NCI-H69 (cell line): ENCODE measurements at places on chromosomes 6 and 20.

DNA sequence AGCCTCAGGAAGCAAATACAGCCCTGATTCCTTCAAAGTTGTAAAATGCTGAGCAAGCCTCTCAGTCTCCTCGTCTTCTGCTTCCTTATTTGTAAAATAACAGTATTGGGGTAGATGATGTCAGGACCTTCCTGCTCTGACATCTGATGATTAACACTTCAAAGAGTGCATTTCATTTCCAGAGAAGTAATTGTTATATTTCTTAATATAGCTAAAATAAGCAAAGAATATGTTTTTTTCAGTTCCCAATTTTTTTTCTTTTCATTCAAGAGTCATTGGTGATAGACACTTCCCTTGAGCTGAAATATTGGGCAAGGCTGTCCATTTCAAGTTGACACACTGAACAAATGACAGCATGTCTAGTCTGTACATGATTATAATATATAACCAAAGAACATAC, 53.4 kb downstream of the SLX4IP start:
- DNase-seq = no peak

- DNase-seq = no peak
These were observed 117.5 kb upstream of the COL21A1 start for GRCh38 chr6:56364827-56365339.

DNA sequence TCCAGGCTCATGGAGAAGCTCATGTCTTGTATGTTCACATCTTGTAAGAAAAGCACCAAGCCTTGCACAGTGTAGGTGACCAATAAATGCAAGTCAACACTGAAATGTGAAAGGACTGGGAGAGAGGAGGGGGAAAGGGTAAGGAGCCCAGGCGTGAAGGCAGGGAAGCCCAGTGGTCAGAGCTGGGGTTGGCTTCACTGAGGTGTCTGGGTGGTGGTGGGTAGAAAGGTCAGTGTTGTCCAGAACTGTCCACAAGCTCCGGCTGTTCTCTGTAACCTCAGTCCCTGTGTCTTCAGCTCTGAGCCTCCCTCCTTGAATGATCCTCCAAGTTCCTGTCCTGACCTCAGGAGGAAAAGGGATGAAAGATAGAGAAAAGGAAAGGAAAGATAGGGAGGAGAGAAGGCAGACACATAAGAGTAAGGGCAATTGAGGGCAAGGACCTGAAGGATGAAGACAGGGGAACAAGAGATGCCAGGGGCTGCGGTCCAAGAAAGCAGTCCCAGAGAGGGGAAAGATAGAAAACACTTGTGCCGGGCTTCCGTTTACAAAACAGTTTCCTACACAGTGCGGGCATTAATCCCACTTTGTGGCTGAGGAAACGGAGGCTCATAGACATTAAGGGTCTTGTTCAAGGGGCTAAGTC, 2.4 kb upstream of the TNXB start:
- no peak for DNase-seq

- peak; percentile 61 for DNase-seq
These were observed 89.4 kb downstream of the GRM4 start for GRCh38 chr6:34056305-34057108.

GRCh38 chr6:122651031-122651430, 40.8 kb downstream of the PKIB start:
- DNase-seq = no peak

DNA sequence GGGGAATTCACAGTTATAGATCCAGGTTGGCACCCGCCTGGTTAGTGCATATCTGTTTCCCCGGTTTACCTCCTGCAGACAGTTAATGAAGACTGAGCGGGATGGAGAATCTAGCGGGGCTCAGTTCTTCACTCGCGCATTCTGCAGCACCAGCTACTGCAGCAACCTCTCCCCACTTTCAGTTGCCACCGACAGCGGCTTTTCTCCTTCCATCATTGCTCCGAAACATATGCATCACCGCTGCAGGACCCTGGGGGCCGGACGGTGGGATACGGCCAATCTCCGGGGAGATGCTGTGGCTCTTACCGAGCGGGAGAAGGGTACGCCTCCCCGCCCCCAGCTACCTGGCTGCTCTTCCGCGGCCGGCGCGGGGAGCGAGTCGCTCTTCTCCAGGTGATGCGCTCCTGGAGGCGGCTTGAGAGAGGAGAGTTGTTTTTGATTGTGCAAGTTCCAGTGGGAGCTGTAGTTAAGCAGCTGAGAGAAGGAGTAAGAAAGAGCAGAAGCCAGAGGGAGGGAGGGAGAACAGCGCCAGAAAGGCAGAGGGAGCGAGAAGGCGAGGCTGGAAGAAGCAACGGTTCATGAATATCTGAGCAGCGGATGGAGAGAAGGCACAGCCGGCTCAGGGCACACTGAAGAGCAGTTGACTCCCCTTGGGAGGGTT, at the start of gene SGK1:
Gene SGK1, minus strand, starts transcription at position 642 of the 661 bp plus-strand sequence. CDS start 652 bp downstream, outside the sequence.
- peak; percentile 59 for DNase-seq

DNA sequence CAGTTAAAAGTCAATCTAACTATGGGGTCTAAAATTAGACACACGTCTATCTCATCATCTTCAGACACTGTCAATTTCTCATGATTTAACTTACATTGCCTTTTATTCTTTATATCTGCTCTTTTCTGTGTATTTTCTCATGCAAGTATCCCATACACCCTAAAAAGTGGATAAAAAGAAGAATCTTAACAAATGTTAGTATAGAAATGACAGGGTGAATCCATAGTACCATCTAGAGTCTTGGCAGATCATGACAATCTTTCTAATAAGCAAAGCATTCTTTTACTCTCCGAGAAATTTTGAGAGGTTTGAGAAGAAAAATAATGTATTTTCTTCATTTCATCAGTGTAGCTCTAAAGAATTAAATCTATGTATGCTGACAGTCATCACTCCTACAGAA, 382.7 kb downstream of the C6orf118 start:
- no peak for DNase-seq

DNA sequence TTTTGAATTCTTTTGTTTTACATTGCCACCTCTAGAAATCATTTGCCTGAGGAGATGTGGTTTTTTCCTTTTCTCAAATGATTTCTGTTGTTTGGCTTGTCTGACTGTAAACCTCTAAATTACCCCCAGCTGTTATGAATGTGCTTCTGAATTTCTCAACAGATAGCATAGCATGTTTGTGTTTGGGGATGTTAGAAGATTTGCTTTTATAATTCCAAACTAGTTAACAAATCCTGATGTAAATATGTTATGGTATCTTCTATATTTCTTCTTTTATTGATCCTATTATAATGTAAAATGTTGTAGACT, 31.6 kb upstream of the EZR start:
- no peak for DNase-seq

GRCh38 chr6:44960898-44961297, 367.2 kb upstream of the RUNX2 start:
- DNase-seq = no peak

DNA sequence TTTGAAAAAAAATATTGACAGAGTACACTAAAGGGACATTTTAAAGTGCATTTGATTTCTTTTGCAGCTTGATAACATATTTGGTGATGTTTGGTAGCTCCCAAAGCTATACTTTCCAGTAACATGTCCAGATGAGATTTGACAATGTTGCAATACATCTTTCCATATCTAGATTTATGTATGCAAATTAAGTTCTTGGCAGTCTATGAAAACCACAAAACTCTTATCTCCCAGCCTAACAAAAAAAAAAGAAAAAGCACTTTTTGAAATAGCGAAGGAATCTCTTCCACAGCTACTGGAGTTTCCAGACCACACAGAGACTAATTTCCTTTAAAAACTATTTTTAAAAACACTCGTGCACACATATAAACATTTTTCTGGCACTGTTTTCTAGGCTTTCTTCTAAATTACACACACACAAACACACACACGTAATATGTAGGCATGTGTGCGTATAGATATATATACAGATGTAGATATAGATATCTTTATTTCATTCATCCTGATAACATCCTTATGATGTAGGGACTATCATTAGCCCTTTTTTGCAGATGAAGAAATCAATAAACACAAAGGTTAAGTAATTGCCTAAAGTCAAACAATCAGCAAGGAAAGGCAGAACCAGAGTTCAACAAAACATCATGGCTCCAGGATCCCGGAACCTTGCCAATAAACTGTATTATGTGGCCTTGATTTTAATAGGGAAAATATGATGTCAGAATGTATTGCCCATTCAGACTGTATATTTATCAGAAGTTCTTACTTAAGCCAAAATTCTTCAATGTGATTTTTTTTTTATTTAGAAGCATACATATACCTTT, 93.3 kb downstream of the ADGRB3 start:
- DNase-seq = no peak

GRCh38 chr6:89611666-89612065, 26.9 kb downstream of the LYRM2 start:
- DNase-seq = no peak

DNA sequence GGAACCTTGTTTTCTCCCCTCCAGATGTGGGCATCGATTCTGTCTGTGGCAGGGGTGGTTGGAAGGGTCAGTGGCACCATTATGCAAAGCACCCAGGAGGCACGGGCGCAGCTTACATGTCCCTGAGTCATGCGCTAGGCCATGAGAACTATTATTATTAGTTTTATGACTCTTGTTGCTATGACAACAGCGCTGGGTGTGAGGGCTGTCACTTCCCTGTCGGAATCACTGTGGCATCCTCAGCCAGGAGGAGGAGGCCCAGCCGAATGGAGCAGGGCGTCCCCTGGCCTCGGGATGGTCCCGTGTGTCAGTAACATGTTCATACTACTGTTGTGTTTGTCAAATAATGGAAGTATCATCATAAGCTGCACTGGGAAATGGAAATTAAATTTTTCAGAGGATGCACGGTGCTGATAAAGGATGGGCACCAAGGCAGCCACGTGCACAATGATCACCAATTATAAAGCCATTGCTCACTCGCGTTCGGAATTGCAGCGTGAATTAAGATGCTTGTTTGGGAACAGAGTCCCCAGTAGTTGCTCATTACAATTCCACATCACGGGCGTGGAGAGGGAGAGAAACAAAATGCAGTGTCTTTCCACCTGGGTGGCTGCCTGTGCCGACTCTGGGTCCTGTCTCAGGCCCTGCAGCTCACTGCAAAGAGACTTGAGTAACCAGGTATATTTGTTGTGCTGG, 247.9 kb downstream of the CDH4 start:
- DNase-seq = no peak

DNA sequence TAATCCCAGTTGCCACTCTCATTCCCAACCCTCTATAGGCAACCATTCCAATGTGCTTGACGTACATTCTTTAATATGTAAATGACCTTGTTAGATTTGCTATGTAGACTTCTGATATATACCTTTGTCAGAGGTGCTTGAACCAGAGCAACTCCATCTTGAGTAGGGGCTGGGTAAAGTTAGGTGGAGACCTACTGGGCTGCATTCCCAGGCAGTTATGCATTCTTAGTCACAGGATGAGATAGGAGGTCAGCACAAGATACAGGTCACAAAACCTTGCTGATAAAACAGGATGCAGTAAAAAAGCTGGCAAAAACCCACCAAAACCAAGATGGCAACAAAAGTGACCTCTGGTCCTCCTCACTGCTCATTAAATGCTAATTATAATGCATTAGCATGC, 8.3 kb upstream of the HM13 start:
- DNase-seq = no peak

DNA sequence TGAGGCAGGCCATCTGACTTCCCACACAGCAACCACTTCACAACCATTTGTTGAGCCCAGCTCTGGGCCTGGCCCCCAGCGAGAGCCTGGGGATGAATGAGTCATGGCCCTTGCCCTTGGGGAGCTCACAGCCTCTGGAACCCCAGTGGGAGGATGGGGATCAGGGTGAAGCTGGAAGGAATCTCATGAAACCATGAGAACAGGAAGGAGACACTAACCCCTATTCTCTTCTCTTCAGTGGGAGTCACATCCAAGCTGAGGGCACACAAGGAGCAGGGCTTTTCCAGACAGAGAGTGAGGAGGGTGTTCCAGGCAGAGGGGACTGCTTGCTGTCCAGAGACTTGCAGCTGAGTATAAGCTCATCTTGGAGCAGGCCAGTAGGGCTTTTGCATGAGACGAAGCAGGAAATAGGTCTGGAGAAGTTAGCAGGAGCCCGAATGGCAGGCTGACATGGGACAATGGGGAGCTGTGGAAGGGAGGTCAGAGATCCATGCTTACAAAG, 7.5 kb downstream of the FOXS1 start:
- peak; percentile 15 for DNase-seq
